Activated CD4-positive, alpha-beta T cell treated with anti-CD3 and anti-CD28 coated beads, Interleukin-2, amount 50 U/mL, for 16 hours (primary cell): ENCODE measurements at places on chromosomes 12 and 14.

DNA sequence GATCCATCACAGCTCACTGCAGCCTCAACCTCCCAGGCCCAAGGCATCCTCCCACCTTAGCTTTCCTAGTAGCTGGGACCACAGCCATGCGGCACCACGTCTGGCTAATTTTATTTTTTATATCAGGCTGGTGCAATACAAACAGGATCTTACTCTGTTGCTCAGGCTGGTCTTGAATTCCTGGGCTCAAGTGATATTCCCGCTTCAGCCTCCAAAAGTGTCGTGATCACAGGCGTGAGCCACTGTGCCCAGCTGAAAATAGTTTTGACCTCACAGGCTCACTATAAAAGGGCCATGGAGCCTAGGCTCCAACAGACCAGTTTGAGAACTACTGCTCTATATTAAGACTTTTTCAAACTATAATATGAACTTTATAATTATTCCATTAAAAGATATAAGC is 37.3 kb downstream of the SNX6 start:
- no peak for DNase-seq

DNA sequence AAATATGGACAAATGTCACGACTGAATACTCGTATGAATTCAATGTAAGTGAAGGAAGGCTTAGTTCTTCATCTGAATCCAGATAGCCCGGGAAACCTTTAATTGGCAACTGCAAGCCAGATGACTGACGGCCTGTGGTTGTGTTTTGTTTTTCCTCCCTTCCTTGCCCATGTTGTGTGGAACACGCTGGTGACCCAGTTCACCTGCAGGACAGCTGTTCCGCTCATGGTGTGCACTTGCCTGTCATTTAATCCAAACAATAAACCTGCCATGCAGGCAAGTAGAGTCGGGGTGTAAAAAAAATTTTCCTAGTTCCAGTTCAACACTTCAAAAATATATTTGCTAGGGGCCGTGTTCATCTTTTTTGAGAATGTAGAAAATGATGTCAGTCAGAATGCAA is 88.0 kb downstream of the TMEM132D start:
- DNase-seq = no peak

GRCh38 chr14:69089046-69089445 is 63.9 kb downstream of the DCAF5 start:
- no peak for DNase-seq

- DNase-seq = no peak
Measured at GRCh38 chr14:51297066-51297465, 57.0 kb downstream of the TMX1 start.

GRCh38 chr14:96676166-96676565 is 121.0 kb upstream of the VRK1 start:
- DNase-seq = no peak

GRCh38 chr12:113800201-113800600 is 165.9 kb downstream of the RBM19 start:
- DNase-seq = no peak

DNA sequence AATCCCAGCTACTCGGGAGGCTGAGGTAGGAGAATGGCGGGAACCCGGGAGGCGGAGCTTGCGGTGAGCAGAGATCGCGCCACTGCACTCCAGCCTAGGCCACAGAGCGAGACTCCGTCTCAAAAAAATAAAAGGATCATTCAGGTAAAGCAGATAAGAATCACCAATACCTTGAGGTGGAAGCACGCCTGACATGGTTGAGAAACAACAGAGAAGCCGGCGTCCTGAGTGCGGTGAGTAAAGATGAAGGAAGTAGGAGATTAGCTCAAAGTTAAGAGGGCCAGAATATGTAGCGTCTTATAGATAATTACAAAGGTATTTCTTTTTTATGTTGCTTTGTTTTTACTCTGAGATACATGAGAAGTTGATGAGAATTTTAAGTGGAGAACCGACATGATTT is 14.7 kb downstream of the CLEC7A start:
- DNase-seq = no peak

GRCh38 chr14:29580763-29581162 is 346.9 kb downstream of the PRKD1 start:
- DNase-seq = no peak

- peak; percentile 90 for DNase-seq
Measured at GRCh38 chr14:105351920-105352851, 37.6 kb downstream of the PACS2 start.

DNA sequence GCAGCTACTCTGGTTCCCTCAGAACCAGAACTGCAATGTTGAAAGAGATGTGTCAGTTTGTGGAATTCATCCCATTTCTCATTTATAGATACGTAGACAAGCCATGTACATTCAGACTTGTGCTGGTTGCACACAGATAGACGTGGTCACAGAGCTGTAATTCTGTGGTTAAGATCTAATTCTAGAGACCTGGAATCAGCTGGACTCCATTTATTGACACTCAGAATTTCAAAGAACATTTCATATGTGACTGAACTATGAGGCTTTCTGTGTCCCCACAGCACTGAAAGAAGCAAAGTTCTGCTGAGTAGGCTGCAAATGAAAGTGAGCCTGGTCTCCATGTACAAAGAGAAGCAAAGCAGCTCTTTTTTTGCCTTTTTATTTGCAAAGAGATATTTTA is 220.2 kb upstream of the NAV3 start:
- DNase-seq = no peak

DNA sequence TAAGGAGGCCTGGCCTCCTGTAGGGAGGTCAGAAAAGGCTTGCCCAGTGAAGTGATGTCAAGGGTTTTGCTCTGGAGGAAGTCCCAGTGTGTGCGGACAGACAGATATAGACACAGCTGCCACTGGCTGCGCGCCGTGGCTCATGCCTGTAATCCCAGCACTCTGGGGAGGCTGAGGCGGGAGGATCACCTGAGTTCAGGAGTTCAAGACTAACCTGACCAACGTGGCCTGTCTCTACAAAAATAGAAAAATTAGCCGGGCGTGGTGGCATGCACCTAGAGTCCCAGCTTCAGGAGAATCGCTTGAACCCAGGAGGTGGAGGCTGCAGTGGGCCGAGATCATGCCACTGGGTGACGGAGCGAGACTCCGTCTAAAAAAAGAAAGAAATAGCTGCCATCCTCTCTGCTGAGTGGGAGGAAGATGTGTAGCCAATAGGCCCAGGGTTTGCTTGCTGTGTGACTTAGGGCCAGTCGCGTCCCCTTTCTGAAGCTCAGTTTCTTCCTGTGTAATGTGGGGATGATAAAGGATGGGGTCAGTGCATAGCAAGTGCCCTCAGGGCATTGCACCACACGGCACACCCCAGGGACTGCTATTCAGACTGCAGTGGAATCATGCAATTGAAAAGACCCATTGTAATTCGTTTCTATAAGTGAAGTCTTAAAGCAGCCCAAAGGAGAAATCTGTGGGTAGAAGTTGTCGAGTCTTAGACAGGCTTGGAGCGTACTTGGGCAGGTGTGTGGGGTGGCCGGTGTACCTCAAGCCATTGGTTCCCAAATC is 18.7 kb upstream of the MLEC start:
- no peak for DNase-seq

- DNase-seq = no peak
Measured at GRCh38 chr12:132196873-132197390, 52.7 kb downstream of the NOC4L start.

DNA sequence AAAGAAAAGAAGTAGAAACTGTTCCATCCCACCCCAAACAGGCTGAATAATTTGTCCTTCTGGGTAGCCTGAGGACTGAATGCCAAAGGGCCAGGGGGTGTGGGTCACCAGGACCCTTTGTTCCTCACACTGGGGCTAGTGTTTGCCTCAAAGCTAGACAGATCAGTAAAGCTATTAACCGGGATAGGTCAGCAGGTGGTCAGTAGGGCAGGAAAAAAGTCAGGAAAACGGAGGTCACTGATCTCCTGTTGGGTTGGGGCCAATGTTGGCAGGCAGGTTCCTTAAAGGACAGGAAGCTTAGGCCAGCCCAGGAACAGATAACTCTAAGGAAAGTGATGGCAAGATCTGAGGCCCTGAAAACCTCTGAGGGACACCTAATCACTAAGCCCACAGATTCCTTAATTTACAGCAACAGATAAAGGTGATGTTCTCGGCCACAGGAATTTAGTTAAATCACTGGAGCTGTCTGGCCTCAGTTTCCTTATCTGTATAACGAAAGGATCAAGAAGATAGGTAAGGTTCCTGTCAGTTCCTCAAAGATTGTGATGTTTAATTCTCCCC is 22.7 kb upstream of the TMPO start:
- no peak for DNase-seq

GRCh38 chr12:103846415-103846814 is 5.4 kb upstream of the NT5DC3 start:
- no peak for DNase-seq

GRCh38 chr12:79406993-79407392 is 283.8 kb downstream of the PAWR start:
- DNase-seq = no peak

- DNase-seq = peak; percentile 91
Measured at GRCh38 chr12:32134101-32134888, 27.6 kb downstream of the BICD1 start.

- no peak for DNase-seq
Measured at GRCh38 chr12:89965993-89966392, 257.4 kb upstream of the ATP2B1 start.

DNA sequence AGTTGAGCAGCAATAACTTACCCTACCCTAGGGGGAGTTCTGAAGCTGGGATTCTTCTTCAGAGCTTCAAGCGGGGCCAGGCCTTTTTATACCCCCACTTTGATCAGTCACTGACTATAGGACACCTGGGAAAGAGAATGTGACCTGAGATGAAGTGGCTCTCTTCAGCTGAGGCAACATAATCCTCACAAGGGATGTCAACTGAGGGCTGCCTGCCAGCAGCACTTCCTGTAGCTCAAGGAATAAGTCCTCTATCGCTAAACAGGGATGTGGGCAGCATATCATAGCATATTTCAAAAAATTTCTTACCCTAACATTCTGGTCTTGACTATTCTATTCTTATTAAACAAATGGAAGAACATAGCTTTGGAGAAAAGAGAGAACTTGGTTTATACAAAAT is 17.4 kb downstream of the LGALS3 start:
- DNase-seq = no peak

DNA sequence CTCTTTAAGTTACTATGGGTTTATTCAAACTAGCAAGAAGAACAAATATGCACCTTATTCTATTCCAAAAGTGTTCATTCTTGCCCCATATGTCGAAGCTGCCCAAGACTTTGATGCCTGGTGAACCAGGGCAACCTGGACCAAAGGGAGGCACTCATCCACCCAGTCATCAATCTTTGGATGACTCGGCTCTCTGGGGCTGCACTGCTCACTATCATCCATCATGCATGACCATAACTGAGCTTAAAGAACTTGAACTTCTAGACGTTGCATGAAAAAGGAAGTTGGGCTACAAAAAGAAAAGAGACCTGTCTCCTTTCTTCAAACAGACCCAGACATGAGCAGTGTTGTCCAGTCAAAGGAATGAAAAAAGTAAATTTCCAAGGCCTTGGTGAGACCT is 1.2 kb downstream of the KRT4 start:
- no peak for DNase-seq

- DNase-seq = no peak
Measured at GRCh38 chr12:11968048-11968383, 102.7 kb upstream of the BCL2L14 start.

GRCh38 chr14:105363847-105364708 is 34.3 kb upstream of the TEX22 start:
- DNase-seq = no peak

DNA sequence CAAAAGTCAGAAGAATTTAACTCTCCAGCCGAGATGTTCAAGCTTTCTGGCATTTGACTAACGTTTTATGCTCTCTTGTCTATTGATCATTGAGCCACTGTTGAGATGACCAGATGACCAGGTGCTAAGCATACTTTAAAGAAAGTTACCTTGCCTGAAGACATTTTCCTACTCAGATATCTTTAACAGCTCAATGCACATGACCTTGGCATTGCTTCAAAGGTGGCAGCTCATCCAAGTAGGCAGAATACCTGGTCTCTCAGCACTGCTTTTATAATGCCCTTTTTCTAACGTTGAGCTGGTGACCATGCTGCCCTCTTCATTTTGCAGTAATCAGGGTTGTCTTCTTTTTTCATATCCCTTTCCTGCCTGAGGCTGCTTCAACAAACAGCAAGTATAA is 358.1 kb downstream of the RAD51B start:
- DNase-seq = no peak

- DNase-seq = no peak
Measured at GRCh38 chr14:96629082-96629481, 126.9 kb downstream of the PAPOLA start.

GRCh38 chr12:26122681-26123481 is 2.0 kb downstream of the BHLHE41 start:
- DNase-seq = peak; percentile 28

DNA sequence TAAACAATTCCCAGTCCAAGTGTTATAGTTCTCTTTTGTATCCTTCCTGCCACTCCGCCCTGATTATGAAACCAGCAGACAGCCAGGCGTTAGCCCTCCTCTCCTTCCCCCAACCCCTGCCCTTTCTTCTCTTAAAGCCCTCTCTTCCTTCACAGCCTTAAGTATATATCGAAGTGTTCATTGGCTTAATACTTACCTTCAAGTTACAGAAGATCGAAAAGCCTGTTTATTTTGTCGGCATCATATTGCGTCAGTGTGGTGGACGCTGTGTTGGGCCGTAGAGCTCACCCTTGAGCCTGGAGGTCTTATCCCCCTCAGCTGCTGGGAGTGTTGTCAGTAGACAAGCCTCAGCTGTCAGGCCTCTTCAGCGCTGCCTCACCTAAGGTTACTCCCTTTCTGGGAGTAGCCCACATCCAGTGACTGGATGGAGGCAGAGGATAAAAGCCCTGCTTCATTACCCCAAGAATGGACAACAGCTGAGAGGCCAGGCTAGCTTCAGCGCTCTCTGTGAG is 36.2 kb downstream of the CMAS start:
- no peak for DNase-seq

- no peak for DNase-seq
Measured at GRCh38 chr14:60101786-60102185, 10.1 kb downstream of the PCNX4 start.
